ENCODE measurements at places on chromosomes 11 and 22. TPM values are rescaled to one million over a fixed set of nuclear protein-coding genes. Genes with fewer than 3 reads are reported as not detected.

Gene ZNF202
- total RNA-seq = 30.1 TPM

Gene OR51B2
- not detected for total RNA-seq

Gene GLB1L3
- total RNA-seq = not detected

Gene DRD4
- 2.7 TPM for total RNA-seq

Gene KCTD17
- 37.3 TPM for total RNA-seq

Gene CTSW
- total RNA-seq = not detected

DNA sequence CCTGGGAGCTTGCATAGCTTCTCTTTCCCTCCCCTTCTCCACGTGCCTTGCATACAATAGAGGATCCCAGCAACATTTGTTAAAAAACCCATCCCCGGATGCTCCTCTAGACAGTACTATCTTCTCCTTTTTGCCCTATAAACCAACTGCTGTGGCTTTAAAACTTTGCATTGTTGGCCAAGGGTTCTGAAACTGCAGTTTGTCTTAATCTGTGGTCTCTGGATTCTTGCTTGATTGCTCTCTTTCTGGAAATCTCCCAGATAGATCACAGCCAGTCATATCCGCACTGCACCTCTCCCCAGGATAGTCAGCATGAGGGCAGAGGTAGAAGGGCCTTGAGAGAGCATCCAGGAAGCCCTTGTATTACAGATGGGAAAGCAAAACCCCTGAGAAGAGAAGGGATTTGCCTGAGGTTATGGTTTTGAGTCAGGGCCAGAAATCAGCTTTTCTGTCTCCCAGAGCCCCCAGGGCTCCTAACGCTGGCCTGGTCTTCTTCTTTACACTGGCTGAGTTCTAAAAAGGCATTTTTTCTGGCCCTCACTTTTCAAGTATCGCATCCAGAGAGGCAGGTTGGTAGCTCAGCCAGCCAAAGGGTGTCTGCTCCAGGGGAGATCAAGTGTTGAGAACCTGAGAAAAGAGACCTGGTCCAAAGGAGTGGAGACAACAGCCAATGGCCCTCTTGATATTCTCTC is 70.6 kb downstream of the ADM start:
- H3K4me3 ChIP-seq = no peak overlapping the region
- H3K36me3 ChIP-seq = no peaks in the 10 kb centered on the region

DNA sequence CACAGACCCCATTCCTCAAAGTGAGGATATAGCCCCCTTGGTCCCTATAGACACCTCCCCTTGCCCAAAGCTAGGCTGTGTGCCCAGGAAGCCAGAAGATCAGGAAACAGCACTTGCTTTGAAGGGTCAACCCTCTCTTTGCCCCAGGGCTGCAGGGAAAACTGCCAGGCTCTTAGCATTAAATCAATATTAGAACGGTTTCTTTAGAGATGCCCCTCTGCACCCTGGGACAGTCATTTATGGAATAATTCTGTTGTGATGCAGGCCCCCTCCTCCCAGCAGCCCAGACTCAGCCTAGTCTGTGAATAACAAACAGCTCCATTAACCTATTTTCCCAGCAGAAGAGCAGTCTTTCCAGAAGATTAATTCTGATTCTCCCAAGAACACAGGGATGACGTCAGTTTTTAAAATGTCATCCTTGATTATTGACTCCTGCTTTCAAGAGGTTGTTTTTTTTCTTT is 11.6 kb upstream of the CAPN5 start:
- no peaks in the 10 kb centered on the region for H3K4me1 ChIP-seq
- H3K36me3 ChIP-seq = no peaks in the 10 kb centered on the region
- H3K27me3 ChIP-seq = no peaks in the 10 kb centered on the region

DNA sequence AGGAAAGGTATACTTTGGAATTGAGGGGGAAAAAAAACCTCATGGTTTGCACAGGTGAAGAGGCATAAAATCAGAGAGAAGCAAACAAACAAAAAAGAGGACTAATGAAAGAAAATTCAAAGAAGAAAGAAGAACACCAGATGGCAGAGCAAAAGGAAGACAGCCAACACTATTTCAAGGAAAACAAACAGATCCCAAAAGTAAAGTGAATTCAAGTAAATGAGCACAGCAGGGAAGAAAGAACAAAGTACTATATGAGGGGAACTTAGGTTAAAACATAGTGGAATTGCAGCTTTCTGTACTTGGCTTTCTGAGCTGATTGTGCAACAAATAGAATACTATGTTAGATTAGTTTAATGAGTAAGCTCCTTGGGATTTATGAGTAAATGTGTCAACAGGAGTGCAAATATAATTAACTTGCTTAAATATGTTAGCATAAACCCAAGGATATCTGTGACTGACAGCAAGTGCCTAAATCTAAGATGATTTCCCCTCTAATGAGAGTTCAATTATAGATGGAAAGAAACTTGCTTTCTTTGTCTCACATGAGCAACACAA is 404.6 kb upstream of the CNTN5 start:
- H3K27ac ChIP-seq = peak overlapping the region; percentile 46
- no peaks in the 10 kb centered on the region for H3K27me3 ChIP-seq
- DNase-seq = no peak
- H3K36me3 ChIP-seq = peaks cover 3% of the 10 kb centered on the region

- no peaks in the 10 kb centered on the region for H3K4me1 ChIP-seq
- H3K27ac ChIP-seq = no peak overlapping the region
- peaks cover 18% of the 10 kb centered on the region for H3K27me3 ChIP-seq
- H3K36me3 ChIP-seq = no peaks in the 10 kb centered on the region
- H3K4me3 ChIP-seq = no peak overlapping the region
Measured at GRCh38 chr11:60718524-60719316, 5.8 kb upstream of the MS4A18 start.

- H3K4me3 ChIP-seq = no peak overlapping the region
- DNase-seq = no peak
- H3K36me3 ChIP-seq = peaks cover 2% of the 10 kb centered on the region
- no peaks in the 10 kb centered on the region for H3K27me3 ChIP-seq
- H3K27ac ChIP-seq = no peak overlapping the region
Measured at GRCh38 chr11:24896118-24896835, 399.4 kb downstream of the LUZP2 start.

GRCh38 chr22:39428597-39429071 is 28.2 kb upstream of the MGAT3 start:
- no peak for DNase-seq
- H3K4me1 ChIP-seq = no peaks in the 10 kb centered on the region
- H3K4me3 ChIP-seq = no peak overlapping the region
- no peak overlapping the region for H3K27ac ChIP-seq
- no peaks in the 10 kb centered on the region for H3K27me3 ChIP-seq
- peaks cover 7% of the 10 kb centered on the region for H3K36me3 ChIP-seq

DNA sequence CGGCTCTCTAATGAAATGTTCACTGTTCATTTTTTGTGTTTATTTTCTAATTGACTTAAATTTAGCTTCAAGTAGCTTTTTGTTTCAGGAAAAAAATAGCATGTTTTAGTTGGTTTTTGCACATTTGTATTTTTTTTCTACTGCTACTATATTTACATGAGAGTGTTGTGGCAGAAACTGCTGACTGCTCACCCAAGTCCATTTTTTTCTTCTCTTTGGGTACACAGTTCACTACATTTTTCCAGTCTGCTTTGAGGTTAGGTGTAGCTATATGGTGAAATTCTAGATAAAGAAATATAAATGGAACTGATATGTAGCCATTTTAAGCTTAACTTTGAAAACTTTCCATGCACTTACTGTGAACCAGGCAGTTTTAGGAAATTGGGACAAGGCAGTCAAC is 216.7 kb upstream of the C11orf87 start:
- no peaks in the 10 kb centered on the region for H3K36me3 ChIP-seq
- no peak for DNase-seq
- H3K27ac ChIP-seq = no peak overlapping the region
- no peaks in the 10 kb centered on the region for H3K4me1 ChIP-seq

GRCh38 chr11:128696941-128697340 is 3.1 kb downstream of the FLI1 start:
- H3K4me3 ChIP-seq = no peak overlapping the region
- peaks cover 5% of the 10 kb centered on the region for H3K4me1 ChIP-seq
- H3K36me3 ChIP-seq = no peaks in the 10 kb centered on the region
- H3K27ac ChIP-seq = no peak overlapping the region
- H3K27me3 ChIP-seq = peaks cover 82% of the 10 kb centered on the region
